ENCODE measurements at places on chromosomes 3 and 15.

DNA sequence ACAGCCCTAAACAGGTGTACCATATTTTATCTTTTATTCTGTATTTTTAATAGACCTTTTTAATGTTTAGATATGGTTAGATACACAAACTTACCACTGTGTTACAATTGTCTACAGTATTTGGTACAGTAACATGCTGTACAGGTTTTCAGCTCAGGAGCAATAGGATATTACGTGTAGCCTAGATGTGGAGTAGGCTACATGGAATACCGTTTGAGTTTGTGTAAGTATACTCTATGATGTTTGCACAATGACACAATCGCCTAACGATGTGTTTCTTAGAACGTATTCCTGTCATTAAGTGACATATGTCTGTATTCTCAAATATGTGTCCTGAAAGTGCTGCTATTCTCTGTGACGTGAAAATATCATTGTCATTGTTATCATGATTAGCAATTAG lies 62.6 kb downstream of the MFSD1 start:
- no peak for DNase-seq

DNA sequence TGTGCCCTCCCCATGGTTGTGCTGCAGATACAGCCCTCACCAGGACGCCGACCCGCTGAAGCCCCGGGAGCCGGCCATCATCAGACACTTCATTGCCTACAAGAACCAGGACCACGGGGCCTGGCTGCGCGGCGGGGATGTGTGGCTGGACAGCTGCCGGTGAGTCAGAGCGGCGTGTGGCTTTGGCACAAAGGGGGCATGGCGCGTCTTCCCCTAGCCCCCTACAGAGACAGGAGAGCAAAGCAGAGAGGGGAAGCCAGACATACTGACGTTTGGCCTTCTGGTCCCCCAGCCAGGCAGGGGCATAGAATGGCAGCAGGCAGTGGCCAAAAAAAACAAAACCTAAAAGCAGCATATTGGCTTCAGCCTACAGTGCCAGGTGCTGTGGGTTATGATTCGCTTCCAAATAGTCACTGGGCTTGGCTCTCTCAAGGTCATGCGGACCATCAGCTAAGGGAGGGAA lies 64.0 kb downstream of the MESD start:
- no peak for DNase-seq

GRCh38 chr3:64022451-64023186 lies 675 bp downstream of the PSMD6 start:
- DNase-seq, result no peak

DNA sequence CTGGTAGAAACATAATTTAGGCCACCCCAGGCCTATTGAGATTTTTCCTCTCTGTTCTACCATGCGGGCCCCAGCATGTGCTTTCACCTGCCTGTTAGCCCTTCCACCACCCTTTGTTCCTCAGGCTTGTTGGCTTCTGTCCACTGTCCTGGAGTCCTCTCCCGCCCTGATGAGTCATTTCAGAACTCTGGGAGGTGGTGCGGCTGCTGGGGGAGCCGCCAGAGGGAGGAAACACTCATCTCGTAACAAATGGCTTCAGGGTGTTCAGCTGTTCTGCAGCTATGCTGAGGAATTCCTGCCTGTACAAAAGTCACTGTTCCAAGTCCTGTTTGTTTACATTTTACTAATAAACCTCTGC lies 36.3 kb downstream of the LRTM1 start:
- DNase-seq, result no peak

DNA sequence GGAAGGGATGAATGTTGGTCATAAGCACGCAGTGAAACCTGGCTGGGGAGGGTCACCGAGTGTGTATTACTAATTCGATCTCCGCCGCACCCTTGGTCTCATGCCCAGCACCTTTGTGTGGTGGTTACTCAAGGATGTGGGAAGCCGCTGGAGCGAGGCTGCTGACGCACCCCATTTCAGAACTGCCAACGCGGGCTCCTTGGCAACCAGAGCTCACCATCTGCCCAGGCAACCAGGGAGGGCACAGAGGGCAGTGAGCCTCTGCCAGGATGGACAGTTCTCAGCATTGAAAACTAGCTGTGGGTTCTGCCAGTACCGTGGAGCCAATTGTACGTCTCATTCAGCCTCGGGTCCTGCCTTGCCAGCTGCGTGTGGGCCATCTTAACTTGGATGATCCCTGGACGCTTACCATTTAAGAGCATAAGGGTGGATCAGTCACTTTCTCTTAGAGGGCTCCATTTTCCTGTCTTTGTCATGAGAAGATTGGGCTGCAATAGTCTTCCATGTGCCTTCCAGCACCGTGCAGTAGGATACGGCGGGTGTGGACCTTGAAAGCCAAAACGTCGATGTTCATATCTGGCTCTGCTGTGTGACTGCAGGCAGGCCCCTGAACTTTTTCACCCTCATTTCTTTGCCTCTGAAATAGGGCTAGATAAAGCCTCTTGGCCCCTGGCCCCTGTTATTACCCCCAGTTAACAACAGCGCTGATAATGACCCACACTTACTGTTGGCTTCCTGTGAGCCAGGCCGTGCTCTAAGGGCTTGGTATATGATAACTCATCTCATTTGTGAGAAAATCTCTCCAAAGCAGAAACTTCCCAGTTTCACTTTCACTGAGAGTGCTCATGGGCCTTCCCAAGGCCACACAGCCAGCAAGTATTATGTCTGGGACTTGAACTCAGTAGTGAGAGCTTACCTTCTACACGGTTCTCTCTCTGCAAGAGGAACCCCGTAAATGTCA lies 238.8 kb downstream of the OPA1 start:
- no peak for DNase-seq

DNA sequence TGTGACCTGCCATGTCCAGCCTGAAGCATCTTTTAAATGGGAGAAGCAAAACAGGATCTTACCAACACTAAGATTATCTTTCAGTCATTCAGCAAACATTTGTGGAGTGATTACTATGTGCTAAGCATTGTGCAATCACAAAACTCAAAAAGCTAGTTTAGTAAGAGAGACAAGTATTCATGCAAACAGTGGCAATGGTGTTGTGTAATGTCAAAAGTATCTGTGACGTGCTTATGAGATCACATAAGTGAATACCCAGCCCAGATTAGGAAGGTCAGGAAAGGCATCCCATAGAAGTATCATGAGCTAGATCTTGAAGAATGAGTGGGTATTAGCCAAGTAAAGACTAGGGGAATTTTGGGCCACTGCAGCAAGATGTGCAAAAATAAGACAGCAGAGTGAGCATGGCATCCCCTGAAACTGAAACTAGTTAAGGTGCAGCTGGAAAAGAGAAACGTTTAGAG lies 32.1 kb downstream of the SEC62 start:
- DNase-seq, result no peak

GRCh38 chr3:184234671-184235380 lies 5.4 kb downstream of the VWA5B2 start:
- no peak for DNase-seq

GRCh38 chr3:60282866-60283265 lies 968.4 kb downstream of the FHIT start:
- DNase-seq, result no peak

DNA sequence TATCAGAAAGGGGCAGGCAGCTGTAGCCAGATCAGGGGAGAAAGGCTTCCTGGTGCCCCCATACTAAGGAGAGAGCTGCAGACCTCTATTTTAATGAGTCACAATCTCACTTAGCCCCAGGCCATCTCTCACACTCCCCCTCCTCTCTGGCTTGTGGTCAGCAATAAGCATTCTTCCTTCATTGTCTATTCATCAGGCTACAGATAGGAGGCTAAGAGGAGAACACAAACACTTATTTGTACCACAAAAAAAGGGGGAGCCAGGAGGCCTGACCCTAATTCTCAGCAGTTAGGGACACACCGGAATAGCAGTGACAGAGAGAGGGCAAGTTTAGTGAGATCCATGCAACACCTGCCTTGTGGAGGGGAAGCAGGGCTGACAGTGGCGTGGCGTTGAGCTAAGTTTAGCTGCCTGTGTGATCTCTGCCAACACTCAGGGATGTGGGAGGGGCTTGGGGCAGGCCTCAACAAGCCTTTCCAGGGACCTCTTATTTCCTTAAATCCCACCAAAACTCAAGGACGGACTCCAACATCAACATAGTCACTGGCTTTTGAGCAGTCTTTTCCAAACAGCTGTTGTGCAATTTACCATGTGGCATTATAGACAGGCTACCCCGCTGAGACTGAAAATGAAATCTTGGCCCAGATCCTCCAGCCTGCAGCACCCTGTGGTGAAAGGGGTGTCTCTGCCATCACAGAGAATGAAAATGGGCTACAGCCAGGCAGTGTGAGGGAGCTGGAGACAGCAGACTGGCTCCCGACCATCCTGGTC lies 191.9 kb upstream of the TSC22D2 start:
- no peak for DNase-seq

DNA sequence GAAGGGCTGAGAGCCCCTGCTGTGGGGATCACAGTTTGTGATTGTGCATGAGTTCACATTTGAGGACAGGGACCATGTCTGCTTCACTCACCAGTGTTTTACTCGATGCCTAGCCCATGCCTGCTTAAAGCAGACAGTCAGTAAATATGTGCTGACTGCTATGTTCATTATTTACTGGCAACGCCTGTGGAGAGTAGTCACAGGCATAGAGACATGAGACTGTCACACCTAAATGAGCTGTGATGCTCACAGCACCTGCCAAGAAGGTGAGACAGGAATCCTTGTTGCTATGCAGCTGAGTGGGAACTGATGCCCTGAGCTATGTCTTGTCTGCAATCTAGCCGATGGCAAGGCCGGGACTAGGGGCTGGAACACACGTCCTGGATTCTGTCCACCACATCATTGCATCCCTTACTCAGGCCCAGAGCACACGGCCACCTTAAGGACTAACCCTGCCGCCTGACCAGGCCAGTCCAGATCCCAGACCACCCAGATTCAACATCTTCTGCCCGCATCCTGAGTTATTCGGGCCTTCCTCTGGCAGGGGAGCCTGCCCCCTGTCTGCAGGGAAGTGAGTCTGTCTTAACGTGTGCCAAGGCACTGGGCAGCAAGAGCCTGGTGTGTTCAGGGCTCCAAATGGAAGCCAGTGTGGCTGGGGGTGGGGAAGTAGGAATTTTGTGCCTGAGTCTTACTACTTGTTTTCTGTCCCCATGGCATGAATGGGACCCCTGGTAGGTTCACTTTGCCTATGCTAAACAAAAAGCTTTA lies 44.8 kb downstream of the FGD5 start:
- no peak for DNase-seq

DNA sequence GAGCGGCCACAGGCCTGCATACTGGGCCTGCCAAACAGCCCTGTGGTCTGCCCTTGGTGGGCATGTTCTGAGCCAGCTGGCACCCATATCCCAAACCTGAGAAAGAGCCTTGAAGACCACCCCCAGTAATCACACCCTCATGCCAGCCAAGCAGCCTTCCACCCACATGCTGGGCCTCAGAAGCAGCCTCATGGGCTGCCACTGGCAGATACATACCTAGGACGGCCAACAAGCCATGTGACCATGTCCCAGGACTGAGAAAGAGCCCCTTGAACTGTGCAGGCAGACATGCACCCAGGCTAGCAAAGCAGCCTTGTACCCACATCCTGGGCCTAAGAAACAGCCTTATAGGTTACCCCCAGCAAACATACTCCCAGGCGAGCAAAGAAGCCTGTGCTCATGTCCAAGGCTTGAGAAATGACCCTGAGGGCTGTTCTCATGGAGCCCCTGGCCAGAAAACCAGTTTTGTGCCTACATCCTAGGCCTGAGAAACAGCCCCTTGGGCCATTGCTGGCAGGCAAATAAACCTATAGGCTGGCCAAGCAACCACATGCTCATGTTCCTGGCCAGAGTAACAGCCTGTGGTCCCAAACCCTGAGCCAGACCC lies 24.9 kb downstream of the TUBGCP5 start:
- no peak for DNase-seq

DNA sequence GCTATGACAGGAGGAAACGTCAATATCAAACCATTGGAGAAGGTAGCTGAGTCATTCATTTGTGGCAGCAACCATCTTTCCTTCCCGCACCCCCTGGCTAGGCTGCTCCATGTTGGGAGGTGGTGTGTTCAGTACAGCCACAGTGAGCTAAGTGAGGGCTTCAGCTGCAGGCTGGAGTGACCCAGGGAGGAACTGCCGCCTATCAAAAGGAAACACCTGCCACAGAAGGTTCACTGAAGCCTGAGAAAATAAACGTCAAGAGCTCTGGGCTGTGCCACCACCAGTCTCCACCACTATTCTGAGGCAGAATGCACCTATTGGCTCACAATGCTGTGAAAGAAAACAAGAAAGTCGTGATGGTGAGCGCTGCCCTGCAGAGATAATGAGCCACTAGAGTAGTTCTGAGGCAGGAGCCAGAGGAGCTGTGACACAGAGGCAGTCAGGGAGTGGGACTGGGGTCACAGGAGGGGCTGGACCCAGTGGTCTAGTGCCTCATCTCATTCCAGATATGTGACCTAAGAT lies 34.8 kb upstream of the CD47 start:
- DNase-seq, result peak; percentile 8

DNA sequence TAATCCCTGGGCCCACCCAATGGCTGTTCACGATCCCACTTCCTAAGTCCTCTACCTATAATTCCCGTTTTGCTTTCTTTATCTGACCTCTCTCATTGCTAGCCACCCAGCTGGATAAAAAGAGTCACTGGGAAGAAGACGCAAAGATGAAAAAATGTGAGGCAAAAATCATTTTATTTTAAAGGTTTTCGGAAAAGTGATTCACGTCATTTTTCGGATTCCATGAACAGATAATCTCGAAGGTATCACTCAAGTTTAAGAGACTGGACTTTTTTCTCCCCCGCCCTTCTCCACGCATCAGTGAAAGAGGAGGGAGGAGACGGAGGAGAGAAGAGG lies 266.6 kb downstream of the CGGBP1 start:
- DNase-seq, result no peak

GRCh38 chr15:61831505-61831921 lies 228.7 kb downstream of the VPS13C start:
- DNase-seq, result no peak

- no peak for DNase-seq
These were observed 10.9 kb downstream of the STRIT1 start for GRCh38 chr3:155282385-155283091.

GRCh38 chr15:58074452-58074851 lies 8.9 kb upstream of the ALDH1A2 start:
- DNase-seq, result no peak

GRCh38 chr3:56324473-56324872 lies 143.8 kb downstream of the ERC2 start:
- no peak for DNase-seq

DNA sequence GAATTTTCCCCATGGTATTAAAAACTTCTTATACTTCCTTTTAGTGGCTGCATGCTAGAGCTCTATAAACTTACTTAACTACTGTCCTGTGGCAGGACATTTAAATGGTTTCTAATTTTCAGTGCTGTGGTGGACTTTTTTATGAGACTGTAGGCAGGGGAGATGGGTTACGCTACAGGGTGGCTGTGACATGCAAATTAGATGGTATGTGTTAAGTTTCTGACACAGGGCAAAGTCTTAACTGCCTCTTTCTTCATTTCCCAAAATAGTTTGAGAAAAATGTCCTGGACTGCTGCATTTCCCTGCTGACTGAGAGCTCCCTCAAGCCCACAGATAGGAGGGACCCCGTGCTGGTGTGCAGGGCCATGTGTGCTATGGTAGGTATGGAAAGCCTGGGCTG lies 22.0 kb downstream of the TGM4 start:
- no peak for DNase-seq

GRCh38 chr3:61687206-61687605 lies 125.8 kb downstream of the PTPRG start:
- DNase-seq, result no peak

All from stimulated activated CD8-positive, alpha-beta memory T cell treated with anti-CD3 and anti-CD28 coated beads, Interleukin-2, amount 100 ng/mL, for 1 hour (primary cell).